ENCODE measurements at places on chromosomes 5 and 9.

- DNase-seq = no peak
Observed at GRCh38 chr5:116487045-116487444, 87.6 kb downstream of the SEMA6A start.

- no peak for DNase-seq
Observed at GRCh38 chr5:142104491-142104890, 4.1 kb upstream of the NDFIP1 start.

DNA sequence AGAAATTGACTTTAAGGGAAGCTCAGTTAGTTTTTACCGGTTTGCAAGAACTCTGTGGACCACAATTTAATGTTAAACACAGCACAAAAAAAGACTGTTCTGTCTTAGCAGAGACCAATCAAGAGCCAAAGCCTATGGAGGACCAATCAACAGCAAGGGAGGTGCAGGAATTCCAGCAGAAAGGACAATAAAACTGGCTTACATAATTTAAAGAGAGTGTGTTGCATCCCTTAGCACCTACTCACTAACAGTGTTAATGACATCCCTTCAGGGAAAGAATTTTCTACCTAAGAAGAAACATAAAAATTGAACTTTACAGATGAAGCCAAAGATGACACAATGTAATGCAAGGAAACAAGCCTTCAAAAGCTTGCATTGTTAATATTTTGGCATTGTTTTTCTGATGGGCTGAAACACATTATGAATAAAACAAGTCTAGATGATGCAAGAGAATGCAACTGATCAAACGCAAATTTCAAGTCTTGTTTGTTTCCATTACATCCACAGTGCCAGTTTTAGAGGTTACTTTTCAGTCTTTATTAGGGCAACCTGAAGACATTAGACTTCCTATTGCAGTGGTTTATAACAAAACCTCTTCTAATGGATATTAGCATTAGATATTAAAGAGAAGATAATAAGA is 111.3 kb upstream of the FST start:
- no peak for DNase-seq

GRCh38 chr5:16812448-16812847 is 123.6 kb downstream of the MYO10 start:
- DNase-seq = no peak

DNA sequence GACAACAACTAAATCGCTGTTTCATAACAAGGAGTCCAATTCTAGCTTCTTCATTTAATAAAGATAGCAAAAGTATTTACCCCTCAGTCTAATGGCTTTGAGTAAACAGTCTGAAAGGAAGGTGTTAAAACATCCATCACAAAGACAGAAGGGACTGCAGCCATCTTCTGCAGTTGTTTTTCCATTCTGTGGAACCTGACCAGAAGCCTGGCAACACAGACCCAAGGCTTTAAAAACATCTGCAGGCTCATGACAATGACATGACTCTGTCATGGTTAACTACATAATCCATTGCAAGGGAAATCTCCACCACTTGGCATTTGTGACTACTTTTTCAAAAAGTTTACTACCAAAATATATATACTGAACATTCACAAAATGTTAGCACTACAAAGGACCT is 51.9 kb downstream of the ELL2 start:
- no peak for DNase-seq

- no peak for DNase-seq
Observed at GRCh38 chr9:134996591-134997530, 79.1 kb upstream of the FCN1 start.

DNA sequence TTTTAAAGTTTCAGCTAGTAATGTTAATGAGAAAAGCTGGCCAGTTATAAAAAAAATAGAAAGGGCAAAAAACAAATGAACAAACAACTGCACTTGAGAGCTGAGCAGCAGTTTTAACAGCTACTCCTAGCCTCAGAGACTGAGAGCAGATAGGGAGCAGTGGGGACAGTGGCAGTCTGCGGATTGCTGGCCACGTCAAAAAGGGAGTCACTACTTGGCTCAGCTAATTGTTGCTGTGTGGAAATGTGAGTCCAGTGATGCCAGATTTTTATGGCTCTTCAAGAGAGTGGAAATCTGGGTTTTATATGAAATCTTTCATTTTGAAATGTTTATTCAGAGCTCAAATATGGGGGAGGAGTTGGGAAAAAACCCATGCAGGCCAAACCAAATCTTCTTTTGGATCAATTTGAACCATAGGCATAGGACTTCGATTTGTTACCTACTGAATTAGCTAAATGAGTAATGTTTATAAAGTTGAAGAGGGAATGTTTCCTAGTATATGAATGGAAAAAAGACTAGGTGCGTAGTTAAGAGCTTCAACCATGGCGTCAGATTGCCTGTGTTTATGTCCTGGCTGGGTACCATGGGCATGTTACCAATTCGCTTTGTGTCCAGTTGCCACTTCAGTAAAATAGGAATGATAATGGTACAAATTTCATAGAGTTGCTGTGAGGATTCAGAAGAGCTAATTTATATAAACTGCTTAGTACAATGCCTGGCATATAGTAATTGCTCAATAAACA is 102.1 kb downstream of the PAM start:
- no peak for DNase-seq

DNA sequence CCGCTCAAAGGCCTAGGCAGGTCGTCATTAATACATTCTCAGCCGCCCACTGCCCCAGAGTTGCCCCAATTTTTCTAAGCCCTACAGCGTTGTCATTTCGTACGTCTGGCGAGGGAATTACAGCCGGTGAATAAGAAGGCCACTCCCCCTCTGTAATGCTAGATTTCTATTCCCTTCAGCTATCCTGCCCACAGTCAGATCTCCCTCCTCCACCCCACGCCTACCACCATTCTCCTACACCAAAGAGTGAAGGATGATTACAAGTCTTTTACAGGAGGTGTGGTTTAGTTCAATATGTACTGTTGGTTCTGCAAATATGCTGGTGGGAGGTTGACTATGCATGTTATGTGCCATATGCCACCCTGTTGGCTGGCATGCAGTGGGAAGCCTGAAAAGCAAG is 83.7 kb upstream of the SMIM15 start:
- no peak for DNase-seq

DNA sequence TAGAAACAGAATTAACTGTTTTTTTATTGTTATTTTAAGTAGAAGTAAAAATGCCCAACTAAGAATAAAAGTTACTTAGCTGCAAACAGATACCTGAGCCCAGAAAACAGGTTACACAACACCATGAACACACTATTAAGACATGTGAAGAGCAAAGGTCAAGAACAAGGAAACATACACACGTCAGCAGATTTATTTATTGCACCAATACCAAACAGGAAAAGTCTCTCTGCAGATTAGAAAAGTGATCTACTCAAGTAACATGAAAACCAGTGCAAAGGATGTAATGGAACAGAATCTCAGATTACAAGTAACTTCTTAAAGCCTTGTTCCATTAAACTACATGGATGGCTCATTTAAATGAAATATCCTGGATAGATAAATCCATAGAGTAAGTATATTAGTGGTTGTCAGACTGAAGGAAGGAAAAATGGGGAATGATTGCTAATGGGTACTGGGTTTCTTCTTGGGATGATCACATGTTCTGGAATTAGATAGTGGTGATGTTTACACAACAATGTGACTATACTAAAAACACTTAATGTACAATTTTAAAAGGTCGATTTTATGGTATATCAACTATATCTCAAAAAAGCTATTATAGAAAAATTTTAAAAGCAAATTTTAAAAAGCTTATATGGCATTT is 6.1 kb downstream of the SAR1B start:
- DNase-seq = peak; percentile 91

- no peak for DNase-seq
Observed at GRCh38 chr9:117952581-117952980, 248.4 kb downstream of the TLR4 start.

GRCh38 chr5:111997711-111998110 is 240.7 kb upstream of the NREP start:
- DNase-seq = no peak

GRCh38 chr5:167565189-167565954 is 726.1 kb upstream of the WWC1 start:
- peak; percentile 15 for DNase-seq

DNA sequence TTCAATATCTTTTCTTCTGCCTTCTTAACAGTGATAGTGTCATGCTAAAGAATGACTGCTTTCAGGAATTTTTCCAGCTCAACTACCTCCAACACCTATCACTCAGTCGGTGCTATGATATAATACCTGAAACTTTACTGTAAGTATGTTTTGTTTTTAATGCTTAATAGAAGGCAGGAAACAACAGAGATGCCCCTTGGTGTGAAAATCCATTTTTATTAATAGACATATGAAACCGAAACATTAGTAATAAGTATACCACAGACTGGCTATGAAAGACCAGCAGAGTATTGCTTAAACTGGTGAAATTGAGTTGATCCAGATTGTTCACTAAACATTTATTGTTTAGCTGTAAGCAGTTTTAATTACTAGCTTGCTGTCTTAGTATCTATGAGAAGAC is 25.2 kb downstream of the SKP2 start:
- DNase-seq = no peak

GRCh38 chr9:81082221-81082620 is 607.1 kb downstream of the TLE1 start:
- no peak for DNase-seq

DNA sequence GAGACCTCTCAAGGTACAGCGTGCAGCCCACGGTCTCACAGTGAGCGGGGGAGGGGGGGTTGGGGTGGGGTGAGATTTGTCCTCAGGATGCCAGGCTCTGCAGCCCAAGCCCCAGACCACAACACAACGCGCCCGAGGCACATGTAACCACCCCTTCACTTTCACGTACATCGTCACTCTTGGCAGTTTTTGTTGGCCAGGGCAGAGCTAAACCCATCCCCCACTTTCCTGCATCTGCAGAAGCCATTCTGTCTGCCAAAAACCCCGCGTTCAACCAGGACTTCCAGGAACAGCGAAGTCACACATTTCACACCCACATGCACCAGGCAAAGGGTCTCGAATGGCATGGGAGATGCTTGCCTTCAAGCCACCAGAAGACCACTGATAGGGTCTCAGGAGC is 9.4 kb upstream of the SMIM23 start:
- no peak for DNase-seq

GRCh38 chr5:125574491-125575044 is 828.1 kb upstream of the ZNF608 start:
- no peak for DNase-seq

DNA sequence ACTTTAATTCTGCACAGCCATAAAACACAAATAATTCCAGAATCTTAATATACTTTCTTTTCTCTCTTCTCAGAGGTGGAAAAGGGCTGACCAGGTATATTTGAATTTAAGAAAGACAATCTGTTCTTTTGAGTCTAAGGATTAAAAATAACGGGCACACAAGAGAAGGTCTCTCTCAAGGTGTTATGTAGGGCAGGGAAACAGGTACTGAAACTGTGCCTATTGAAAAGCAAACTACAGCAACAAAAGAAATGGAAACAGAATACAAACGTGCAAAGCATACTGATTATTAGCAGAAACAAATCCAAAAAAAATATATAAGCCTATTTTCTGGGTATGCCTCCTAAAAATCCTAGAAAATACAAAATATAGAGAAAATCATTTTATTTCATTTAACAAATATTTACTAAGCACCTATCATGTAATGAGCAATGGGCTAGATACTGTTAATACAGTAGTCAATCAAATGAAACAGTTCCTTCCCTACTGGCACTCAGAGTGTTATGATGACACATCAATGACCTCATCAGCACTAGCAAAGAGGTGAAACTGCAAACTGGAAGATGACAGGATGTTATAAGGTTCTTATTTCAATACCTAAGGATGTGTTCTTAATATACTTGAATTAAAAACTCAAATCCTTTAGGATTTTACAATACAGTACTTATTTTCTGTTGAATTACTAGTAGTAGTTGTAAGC is 87.7 kb downstream of the AUH start:
- DNase-seq = peak; percentile 57

- DNase-seq = no peak
Observed at GRCh38 chr5:10703676-10704075, 57.4 kb downstream of the DAP start.

DNA sequence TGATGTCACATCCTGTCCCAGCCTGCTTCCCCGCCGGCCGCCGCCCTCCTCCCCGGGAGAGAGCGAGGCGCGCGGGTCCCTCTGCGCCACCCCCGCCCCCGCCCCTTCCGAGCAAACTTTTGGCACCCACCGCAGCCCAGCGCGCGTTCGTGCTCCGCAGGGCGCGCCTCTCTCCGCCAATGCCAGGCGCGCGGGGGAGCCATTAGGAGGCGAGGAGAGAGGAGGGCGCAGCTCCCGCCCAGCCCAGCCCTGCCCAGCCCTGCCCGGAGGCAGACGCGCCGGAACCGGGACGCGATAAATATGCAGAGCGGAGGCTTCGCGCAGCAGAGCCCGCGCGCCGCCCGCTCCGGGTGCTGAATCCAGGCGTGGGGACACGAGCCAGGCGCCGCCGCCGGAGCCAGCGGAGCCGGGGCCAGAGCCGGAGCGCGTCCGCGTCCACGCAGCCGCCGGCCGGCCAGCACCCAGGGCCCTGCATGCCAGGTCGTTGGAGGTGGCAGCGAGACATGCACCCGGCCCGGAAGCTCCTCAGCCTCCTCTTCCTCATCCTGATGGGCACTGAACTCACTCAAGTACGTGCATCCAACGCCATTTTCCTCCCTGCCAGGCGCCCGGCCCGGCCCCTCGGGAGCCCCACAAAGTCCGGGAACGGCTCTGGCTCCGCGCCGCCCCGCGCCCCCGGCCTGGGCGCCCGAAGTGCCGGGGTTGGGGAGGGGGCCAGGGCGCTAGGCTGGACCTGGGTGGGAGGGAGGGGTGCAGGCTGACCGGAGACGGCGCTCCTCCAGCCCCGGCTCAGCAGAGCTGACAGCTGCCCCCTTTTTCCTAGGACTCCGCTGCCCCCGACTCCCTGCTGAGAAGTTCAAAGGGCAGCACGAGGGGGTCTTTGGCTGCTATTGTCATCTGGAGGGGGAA is 12.0 kb upstream of the OLFM1 start:
- no peak for DNase-seq

- DNase-seq = no peak
Observed at GRCh38 chr9:121640491-121641223, 10.8 kb upstream of the DAB2IP start.

GRCh38 chr9:35920051-35920620 is 10.8 kb downstream of the SPAAR start:
- DNase-seq = peak; percentile 31
